Erythroblast (primary cell): ENCODE measurements at places on chromosomes 12 and 14.
A peak's percentile ranks its signal among the peaks of the same experiment; 100 is the strongest.

DNA sequence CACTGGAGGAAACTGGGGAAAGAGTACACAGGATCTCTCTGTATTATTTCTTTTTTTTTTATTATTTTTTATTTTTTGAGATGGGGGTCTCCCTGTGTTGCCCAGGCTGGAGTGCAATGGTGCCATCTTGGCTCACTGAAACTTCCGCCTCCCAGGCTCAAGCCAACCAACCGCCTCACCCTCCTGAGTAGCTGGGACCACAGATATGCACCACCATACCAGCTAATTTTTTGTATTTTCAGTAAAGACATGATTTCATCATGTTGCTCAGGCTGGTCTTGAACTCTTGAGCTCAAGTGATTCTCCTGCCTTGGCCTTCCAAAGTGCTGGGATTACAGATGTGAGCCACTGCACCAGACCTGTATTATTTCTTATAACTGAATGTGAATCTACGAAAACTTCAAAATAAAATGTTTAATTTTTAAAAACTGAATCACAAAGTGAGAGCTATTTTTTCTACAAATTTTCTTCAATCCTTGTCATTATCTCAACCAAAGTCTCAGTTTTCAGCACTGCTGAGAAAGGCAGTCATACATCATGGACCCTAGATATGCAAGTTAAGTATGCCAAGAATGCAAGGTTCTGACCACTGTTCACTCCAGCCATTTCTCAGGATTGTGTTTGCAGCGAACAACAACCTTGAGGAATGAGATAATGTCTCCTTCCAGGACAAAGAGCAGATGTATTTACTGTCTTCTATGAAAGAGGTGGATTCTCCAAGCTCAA lies 2.4 kb downstream of the EAPP start:
- DNase-seq: no peak

DNA sequence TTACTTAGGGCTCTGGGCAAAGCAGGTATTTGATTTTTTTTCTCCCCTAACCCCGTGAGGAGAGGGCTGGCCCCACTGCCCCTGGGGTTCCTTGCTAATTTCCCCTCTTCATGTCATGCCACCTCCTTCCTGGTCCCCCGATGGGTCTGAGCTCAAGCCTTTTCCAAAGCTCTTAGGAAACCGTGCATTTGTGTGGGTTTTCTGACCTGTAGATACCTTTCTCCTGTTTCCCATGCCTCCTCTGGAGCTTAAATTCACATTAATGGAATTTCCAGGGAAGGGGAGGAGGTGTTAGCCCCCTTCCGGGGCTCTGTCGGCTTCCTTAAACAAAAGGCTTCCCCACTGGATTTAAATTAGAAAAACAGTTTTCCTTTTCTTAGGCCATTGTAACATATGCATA lies 12.6 kb downstream of the SFSWAP start:
- no peak for DNase-seq

DNA sequence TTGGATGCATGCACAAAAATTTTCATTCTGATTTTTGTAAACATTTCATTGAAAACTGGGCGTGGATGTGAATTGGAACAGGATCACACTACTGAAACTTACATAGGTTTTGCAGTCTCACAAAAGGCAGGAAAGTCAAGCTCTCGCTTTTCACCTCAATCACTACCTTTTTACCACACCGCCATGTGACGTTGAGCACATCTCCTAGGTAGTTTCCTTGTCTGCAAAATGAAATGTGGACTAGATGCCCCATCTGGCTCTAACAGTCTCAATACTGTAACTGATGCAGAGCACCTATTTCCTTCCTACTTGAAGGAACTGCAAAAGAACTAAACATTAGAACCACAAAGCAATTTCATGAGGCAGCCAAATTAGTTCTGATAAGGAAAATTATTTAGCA lies 4.4 kb upstream of the YY1 start:
- no peak for DNase-seq

DNA sequence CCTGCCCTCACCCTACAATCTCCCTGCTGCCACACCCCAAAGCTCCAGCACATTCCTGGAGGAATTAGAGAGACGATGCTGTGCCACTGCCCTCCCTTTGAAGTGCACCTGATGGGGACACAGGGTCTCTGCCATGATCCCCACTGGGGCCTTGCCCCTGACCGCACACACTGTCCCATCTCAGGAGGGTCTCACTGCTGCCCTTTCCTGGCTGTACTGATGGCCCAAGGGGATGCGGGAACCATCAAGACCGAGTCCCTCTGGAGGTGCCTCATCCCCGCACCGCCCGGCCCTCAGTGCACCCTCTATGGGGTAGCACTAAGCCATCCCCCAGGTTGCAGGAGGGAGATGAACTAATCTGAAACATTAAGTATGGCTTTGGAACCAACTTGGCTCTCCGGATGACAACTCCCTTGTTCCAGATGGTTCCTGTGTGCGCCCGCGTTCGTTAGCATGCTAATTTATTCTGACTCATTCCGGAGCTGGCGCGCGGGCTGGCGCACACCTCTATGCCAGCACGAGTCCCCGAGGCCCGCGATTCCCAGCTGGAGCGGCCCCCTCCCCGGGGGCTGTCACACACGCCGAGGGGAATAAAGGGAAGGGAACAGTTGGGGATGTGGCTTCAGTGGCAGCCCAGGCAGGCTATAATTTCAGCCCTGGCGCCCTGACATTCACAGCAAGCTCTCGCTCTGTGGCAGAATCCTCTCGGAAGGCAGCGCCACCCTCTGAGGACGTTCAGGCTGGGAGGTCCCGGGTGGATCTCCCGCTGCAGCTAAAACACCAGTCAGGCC lies 34.2 kb upstream of the C14orf180 start:
- DNase-seq: no peak

DNA sequence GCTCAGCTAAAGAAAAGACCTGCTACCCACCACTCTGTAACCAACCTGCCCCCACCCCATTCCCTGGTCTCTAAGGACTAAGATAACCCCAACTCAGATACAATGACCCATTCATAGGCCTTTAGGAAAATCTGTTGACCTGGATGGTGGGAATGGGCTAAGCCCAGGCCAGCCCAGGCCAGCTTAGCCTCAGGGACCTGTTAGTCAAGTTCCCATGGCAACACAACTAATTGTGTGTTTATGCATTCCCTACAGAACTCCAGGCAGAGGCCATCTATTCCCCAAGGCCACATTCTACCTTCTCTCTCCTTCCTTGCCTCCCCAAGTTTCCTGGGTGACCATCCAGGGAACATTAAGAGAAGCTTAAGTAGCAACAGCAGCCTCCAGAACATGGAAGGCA lies 16.1 kb upstream of the KRT8 start:
- no peak for DNase-seq

- DNase-seq: no peak
Measured at GRCh38 chr14:25080682-25081081, 30.7 kb upstream of the STXBP6 start.

DNA sequence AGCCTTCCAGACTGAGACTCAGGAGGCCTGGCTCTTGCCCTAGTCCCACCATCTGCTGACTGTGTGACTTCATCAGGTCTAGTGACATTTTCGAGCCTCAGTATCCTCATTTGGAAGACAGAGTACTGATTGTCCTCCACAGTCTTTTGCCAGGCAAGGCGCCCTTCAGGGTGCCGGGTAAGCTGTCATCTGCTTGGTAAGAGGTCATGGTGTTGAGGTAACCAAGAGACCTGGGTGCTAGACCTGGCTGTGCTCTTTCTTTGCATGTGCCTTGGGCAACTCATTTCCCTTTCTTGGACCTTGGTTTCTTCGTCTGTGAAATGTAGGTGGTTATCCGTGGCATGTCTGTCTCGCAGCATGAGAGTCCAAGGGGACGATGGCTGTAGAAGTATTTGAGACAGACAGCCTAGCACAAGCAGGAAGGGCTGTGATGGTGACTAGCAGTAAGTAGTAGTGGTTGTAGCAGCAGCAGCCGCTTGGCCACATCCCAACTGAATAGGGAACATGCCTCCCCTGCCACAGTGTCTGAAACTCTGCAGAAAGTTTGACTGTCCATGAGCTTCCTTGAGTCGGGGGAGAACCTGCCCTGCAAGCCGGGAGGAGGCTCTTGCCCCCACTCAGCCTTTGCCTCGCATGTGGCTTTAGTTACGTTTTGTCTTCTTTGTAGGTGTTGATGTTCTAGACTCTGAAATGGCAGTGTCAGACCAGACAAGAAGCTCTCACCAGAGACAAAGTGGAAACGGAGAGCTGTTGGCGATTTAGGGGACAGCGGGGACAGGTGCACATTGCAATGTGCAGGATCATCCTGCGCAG lies 40.3 kb downstream of the EVL start:
- no peak for DNase-seq

- no peak for DNase-seq
Measured at GRCh38 chr12:90244232-90244631, 535.6 kb upstream of the ATP2B1 start.

- DNase-seq: no peak
Measured at GRCh38 chr12:34186492-34186891, 164.2 kb downstream of the ALG10 start.

GRCh38 chr12:100753837-100754236 lies 40.7 kb upstream of the ANO4 start:
- no peak for DNase-seq

DNA sequence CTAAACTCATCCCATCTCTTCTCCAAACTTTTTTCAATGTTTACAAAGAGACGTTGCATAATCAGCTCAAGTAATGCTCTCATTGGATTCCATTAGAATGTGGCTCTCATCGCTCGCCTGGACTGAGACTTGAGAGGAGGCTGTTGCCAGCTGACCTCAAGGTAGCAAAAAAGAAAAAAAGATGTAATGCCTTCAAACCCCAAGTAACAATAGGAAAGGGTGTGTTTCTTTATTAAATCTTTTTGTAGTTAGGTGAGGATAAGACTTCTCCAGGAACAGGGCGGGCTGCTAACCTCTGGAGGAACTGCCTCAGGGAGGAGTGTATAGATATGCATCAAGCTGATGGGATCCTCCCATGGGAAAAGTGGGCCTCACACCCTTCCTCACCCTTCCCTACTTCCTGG lies 956 bp upstream of the PTHLH start:
- DNase-seq: no peak

GRCh38 chr12:49902399-49903350 lies 1.0 kb downstream of the FAIM2 start:
- DNase-seq: no peak

DNA sequence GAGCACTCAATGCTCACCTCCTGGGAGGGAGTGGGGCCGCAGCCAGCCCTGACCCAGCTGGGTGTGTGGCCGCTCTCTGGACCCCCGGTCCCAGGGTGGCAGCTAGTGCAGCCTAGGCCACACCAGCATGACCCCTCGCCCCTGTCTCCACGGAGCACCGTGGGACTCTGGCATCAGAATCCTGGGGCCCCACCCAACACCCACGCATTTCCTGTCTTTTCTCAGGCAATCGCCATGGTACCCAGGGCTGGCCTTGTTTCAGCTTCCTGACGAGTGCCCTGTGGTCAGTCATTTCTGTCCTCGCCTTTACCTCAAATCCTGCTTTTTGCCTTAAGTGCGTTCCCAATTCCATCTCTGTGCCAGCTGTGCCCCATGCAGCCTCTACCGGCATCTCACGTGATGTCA lies 15.9 kb downstream of the PACS2 start:
- DNase-seq: no peak

- DNase-seq: no peak
Measured at GRCh38 chr14:24692382-24693352, 58.7 kb upstream of the GZMB start.

DNA sequence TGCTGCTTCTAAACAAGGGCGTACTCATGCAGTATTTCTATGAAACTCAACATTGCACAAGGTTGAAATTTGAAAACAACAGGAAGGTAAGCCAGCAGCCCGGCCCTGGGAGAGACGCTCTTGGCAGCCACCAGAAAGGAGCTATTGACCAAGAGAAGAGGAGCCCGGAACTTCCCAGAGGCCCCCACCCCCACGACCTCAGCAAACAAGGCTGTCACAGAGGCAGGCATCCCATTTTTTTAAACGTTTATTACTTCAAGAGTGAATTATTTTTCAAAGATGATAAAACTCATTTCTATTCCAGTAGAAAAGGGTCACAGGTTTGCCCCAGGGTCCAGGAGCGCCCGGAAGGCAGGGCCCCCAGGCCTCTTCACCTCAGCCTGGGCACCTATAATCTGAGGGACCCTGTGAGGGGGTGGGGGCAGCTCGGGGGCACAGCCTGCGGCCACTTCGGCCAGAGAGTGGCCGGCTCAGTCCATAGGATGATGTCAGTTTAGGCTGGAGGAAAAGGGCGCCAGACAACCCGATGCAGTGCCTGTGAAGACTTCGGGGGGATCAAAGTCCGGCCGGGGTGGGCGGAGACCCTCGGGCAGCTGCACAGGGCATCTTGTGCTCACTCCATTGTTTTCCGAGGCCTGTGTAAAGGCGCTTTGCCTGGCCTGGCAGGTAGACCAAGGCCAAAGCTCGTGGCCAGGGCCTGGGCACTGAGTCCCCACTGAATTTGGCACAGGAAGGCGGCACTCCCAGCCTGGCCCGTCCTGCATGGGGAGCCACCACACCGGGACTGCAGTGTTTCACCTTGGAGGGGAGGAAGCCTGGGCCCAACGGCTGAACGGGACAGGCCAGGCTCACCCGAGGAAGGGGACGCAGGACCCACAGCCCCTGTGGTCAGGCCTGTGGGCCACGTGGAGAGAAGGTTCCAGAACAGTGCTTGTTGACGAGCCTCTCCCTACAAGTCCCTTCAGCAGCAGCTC lies 86.0 kb downstream of the SCARB1 start:
- DNase-seq: no peak

DNA sequence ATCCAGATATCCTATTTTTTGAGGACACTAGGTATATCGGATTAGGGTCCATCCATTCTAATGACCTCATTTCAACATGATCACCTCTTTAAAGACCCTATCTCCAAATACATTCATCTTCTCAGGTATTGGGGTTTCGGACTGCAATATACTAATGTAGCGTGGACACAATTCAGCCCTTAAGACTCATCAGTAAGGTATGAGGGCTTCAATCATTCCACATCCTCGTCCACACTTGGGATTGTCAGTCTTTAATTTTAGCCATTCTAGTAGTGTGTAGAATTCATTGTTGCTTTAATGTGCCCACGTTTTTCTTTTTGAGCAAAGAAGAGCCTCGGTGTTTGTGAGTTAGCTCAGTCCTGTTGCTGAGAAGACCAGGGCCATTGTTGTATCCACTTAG lies 177.0 kb upstream of the TBX3 start:
- no peak for DNase-seq

GRCh38 chr14:74349757-74350156 lies 1.5 kb downstream of the VRTN start:
- DNase-seq: no peak

- peak; percentile 36 for DNase-seq
Measured at GRCh38 chr14:74085828-74086227, 1.1 kb downstream of the LIN52 start.

DNA sequence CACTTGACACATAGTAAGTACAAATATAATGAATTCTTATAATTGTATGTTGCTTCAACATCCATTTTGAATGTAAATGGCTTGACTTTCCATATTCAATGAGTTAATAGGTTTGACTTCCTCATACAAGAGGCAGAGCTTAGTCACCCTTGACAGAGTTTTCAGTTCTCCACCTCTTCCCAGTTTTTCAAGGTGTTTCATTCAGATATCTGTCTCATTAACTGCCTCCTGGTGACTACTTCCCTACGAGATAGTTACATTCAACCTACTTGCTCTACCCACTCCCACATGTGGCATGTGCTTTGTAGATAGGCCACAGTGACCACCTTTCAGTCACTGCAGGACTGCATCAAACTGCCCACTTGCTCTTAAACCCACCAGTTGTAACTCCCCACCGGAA lies 60.0 kb downstream of the MYF5 start:
- peak; percentile 49 for DNase-seq

- DNase-seq: peak; percentile 66
Measured at GRCh38 chr12:111597831-111598636, 1.1 kb downstream of the ATXN2 start.

GRCh38 chr12:13288937-13289652 lies 92.6 kb downstream of the EMP1 start:
- no peak for DNase-seq
